ENCODE measurements at places on chromosomes 12 and 14. TPM values are rescaled to one million over a fixed set of nuclear protein-coding genes. Genes with fewer than 3 reads are reported as not detected.
A peak's percentile ranks its signal among the peaks of the same experiment; 100 is the strongest.

APOF gene
- 0.40 TPM for total RNA-seq

PTGDR gene
- not detected for total RNA-seq

PLXNC1 gene
- total RNA-seq = 4.0 TPM

KCNC2 gene
- not detected for total RNA-seq

KRT6C gene
- total RNA-seq = not detected

LBHD2 gene
- total RNA-seq = not detected

- DNase-seq = no peak
These were observed 33.1 kb upstream of the SLC35F4 start for GRCh38 chr14:57898837-57899572.

GRCh38 chr14:63782683-63783389 is 55.0 kb upstream of the SGPP1 start:
- DNase-seq = no peak

DNA sequence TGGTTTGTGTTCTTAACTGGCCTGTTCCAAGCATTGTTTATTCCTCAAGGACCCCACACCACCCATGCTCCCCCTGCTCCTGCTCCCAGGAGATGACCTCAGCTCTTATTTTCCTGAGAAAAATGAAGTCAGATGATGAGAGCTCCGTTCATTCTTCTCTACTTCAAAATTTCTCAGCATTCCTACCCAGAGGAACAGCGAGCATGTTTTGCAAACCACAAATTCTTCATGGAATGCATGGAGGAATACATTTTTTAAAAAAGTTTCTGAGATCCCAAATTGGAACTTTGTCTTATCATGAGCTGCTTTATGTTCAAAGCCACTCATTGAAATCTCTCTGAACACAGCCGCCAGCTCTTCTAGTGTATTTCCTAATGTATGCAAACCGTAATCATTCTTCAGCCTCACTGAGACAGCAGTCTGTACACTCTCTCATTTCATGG is 44.9 kb downstream of the SYNE2 start:
- no peak for DNase-seq

DNA sequence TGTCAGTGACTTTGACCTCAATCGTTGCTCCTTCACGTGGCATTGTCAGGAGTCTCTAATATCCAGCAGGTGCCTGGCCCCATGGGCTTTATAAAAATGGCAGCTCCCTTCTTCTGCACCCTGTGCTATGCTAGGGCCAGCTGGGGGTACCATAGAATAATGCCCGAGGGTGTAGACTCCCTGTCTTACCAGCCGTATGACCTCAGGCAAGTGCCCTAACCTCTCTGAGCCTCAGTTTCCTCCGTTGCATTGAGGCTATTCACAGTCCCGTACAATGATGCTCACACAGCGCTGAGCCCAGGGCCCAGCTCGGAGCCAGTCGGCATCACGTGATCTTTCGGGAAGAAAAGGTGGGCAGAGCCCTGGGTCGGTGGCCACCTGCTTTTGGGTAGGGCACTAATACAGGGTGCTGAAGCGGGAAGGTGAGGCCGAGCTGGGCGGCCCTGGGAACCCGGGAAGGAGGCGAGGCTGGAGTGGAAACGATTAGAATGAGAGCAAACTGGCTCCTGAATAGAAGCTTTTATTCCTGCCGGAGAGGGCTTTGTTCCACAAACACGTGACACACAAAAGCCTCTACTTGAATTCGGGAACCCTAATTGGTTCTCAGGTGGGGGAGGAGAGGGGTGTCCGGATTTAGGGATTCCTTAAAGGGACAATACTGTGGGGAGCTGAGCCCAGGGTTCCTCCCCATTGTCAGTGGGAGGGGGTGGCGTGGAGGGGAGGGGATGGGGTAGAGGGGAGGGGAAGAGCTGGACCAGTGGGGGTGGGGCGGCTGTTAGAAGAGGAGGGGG is 19.9 kb upstream of the MSI1 start:
- DNase-seq = no peak

- DNase-seq = no peak
These were observed 39.1 kb downstream of the ADCK1 start for GRCh38 chr14:77838831-77839511.

- no peak for DNase-seq
These were observed 30.1 kb upstream of the DHRS7 start for GRCh38 chr14:60195179-60195810.

DNA sequence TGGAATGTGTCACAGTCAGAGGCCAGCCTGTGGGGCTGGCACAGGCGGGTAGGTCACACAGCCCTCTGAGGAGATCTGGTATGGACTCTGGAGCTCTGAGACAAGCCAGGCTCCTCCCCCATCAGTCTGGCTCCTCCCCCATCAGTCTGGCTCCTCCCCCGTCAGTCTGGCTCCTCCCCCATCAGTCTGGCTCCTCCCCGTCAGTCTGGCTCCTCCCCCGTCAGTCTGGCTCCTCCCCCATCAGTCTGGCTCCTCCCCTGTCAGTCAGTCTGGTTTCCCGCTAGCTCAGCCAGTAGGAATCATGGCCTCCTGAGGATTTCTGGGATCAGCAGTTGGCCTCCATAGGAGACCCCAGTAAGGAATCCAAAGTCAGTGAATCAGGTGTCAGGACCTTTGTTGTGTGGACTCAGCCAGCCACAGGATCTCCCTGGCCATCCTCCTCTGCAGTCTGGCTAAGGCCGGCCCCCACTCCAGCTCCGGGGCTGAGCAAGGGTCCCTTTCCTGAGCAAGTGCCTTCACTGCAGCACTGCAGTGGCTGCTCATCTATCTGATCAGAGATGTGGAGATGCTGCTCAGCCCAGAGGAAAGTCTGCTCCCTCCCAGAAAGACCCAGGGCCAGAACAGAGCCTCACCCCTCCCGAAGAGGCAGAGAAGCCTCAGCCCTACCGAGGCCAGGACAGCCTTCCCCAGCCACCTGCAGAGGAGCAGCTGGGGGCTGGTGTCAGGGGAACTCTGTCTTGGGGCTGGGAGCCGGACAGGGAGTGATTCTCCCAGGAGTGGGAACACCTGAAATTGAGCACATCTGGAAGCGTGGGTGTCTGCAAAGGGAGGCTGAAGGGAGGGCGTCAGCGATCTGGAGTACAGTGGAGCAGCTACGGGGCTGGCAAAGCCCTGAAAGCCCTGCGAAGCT is 35.7 kb downstream of the IQSEC3 start:
- DNase-seq = no peak

DNA sequence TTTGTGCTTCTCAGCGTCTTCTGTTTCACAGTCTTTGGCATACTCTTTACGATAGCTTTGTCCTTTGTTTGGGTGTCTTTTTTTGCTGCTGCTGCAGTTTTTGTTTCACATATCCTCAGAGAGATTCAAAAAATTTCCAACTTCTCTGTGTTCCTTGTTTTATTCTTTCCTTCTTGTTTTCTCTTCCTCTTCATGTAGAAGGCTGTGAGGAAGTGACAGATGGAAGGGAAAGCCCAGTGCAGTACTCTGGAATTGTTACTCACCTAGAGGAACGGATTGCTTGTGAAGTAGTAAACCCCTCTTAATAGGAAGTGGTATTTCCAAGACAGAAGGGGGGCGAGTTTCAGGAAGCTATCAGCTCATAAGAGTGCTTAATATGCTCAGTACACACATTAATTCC is 1.7 kb downstream of the CREBL2 start:
- DNase-seq = no peak

- DNase-seq = no peak
These were observed 148.8 kb upstream of the EGLN3 start for GRCh38 chr14:34099635-34100034.

DNA sequence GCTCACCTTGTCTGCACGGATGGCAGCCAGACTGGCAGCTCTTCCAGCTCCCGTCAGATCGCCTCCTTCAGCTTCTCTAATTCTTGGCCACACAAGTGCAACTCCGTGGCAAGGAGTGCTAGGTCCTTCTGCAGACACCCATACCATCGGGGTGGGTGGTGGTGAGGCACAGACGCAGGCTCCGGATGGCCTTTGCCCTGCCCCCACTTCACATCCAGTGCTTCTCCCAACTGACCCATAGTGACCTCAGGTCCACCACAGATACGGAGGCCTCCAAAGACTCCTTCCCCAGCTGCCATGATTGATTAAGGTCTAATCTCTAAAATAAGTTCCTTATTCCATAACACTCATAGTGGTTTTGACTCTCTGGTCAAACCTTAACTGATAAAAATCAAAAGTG is 19.9 kb upstream of the CD27 start:
- DNase-seq = no peak

DNA sequence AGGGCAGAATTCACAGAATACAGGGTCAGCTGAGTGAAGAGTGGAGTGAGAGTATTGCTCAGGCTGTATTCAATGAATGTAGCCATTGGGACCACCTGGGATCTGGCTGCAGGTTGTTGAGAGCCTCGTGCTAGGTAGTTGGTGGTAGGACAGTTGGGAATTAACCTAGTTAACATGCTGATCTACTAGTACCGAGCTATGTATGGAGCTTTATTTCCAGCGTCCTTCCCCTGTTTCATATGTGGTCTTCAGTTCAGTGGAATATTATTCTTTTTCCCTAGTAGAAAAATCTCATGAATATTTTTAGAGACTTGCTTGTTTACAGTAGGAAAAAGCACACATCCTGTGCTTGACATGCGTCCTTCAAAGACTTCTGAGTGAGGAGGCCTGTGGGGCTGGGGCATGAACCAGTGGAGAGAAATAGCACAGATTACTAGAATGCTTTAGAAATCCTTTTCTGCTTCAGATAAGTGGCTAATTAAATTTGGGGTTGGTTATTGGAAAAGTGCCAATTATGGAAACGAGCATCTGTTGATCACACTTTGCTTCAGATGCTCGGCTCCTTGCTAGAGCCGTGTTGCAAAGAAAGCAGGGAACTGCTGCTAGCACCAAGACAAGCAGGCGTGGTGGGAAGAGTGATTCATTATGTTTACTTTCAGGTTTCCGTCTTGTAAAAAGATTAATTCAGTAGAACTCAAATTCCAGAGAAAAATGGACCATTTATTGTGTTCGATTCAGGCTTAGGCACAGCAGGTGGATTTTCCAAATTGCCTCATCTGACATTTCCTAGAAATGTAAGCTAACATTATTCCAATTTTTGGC is 53.6 kb downstream of the ARF6 start:
- DNase-seq = peak; percentile 77

DNA sequence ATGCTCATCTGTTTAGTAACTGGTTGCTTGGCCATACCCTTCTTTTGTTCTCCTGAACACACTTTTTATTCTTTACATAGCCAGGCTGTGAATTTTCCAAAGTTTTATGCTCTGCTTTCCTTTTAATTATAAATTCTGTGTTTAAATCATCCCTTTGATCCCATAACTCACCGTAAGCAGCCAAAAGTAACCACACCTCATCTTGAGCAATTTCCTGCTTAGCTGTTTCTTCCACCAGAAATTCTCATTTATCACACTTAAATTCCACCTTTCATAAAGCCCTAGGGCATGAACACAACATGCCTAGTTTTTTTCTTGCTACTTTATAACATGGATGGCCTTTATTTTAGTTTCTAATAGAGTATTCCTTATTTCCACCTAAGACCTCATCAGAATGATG is 510.7 kb downstream of the C12orf50 start:
- no peak for DNase-seq

DNA sequence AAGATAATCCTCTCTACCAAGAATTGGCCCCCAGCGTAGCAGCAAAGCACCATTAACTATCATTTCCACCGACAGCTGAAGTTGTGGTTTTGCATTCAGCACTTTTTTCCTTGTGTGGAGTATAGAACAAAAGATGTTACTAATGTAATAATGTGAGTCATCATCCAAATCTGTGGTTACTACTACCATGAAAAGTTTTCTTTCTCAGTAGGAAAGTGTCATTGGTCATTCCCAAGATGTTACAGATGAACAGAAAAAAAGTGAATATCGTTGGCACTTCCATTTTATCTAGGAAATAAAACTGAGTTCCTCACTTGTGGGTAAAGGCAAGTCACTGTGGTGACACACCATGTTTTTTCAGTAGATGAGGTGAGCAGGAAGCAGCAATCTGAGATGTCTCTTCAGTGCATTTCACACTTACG is 30.3 kb upstream of the IFNG start:
- peak; percentile 86 for DNase-seq

DNA sequence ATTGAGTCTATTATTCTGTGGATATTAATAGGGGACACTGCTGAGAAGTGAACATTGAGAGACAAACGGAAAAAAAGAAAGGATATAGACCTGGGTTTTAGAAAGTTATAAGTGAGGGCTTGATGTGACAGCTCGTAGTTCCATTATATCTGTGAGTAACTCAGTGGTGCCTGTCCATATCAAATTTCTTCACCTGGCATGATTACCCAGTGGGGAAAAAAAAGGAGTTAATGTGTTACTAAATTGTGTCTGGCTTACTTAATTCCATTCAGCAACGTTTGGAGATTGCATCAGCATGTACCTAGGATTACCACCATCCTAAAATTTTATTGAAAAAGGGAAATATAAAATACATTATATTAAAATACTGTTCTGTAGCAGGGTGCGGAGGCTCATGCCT is 1249.9 kb downstream of the SLC16A7 start:
- DNase-seq = no peak

- DNase-seq = peak; percentile 96
These were observed 83.2 kb upstream of the HMGA2 start for GRCh38 chr12:65740873-65741600.

DNA sequence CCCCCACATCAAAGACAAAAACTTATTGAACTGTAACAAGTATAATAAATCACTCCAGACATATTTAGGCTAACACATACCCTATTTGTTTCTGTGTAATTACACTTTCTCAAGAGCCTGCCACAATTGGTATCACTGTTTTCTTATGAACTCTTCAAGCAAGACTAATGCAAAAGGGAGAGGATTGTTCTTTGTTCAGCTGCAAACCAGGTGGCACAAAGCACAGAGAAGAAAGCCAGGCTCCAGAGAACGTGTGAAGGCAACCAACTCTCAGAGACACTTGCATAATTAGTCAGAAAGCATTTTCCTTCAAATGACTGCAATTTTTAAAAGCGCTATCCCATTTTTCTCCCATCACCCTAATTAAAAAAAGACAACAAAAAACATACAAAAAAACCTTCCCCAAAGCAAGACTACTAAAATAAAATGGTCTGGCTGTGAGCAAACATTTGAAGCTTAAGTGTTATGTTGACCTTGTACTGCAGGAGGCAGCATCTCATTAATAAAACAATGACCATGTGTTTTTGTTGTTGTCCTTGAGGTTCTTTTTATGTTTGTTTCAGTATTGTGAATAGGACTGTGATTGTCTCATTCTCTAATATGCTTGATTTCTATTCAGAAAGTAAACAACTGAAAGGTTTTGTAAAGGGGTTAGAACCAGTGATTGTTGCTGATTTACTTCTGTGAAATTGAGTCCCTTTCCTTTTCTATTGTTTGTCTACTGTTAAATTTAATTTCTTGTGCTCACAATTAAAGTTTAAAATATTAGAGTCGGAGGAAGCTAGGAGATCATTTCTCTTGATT is 452.7 kb upstream of the PDE3A start:
- DNase-seq = peak; percentile 4

- no peak for DNase-seq
These were observed 33.1 kb downstream of the FGD6 start for GRCh38 chr12:95184121-95184520.

GRCh38 chr12:104567832-104568486 is 111.2 kb downstream of the CHST11 start:
- DNase-seq = no peak
